MV-4-11 (cell line): ENCODE measurements at places on chromosomes 2 and 18.
A peak's percentile ranks its signal among the peaks of the same experiment; 100 is the strongest.

DNA sequence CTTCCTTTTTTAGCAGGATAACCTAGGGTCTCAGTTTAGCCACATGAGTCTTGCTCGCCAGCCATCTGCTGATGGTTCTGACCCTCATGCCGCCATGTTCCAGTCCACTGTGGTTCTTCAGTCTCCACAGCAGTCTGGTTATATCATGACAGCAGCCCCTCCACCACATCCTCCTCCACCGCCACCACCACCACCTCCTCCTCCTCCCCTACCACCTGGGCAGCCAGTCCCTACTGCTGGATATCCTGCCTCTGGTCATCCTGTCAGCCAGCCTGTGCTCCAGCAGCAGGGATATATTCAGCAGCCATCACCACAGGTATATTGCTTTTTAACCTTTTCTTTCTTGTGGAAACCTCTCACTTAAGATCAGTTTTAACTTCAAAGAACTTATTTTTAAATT lies 89.9 kb upstream of the UBXN4 start:
- DNase-seq, result no peak

DNA sequence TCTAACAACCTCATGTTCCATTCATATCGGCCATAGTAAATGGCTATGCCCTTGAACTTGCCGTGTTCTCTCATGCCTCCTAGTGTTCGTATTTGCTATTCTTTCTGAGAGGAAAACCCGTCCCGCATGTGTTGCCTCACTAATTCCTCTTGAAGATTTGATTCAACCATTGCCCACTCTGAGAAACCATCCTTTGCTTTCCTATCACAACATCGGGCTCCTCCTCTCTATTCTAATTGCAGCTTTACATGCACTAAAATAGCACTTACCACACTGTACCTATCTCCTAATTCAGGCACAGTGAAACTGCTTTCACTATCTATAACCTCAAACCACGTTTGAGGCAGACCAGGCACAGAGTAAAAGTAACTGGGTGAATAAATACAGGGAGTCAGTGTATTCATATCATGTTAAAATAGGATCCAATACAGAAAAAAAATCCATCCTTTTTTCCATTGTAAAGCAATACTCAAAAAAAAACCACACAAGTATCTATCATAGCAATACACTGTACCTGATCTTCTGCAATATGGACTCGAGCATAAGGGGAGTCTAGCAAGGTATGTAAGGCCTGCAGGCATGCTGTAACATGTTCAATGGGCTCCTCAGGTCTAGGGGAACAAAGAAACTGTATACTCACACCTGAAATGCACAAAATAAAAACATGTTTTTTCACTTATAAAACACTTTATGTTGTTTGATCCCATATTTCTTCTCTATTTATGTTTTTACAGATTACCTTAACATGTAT lies 39.0 kb upstream of the STRN start:
- peak; percentile 7 for DNase-seq

- DNase-seq, result no peak
These were observed 69.8 kb downstream of the TSN start for GRCh38 chr2:121825003-121825950.

DNA sequence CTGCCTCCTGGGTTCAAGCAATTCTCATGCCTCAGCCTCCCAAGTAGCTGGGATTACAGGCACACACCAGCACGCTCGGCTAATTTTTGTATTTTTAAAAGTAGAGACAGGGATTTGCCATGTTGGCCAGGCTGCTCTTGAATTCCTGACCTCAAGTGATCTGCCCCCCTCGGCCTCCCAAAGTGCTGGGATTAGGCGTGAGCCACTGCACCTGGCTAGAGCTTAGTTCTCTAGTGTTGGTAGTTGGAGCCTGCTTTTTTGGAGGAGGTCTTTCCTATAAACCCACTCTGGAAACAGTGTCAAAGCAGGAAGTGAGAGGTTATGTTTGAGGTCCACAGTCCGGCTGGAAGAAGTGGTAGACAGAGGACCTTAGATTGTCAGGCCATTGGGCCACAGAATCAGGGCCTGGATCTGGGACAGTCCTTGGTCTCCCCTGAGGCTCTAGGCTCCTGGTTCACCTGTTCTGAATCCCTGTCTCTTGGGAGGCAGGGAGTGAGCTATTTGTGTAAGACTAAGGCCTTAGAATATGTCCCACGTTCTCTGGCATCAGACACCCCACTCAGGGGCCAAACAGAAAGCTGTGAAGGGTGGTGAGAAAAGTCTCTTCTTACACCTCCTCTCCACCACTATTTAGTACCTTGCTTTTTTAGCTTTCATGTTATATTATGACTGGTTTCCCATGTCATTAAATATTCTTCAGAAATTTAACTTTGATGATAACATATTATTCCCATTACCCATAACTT lies 34.5 kb downstream of the PCBP1 start:
- no peak for DNase-seq

DNA sequence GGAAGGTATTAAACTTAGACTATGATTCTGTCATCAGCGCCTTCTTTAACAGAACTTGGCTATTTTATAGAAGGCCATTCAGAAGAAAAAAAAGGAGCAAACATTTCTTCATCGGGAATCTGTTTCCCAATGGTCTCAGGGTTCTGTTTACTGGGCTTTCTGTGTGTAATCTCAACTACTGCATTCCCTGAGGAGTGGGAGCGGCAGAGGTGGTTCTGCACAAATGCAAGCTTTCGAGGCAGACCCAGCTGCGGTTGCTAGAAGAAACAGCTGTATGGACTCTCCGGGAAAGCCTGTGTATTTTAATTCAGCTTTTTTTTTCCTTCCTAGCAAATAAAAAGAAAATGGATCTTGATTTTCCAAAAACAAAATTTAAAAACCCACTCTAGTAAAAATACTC lies 250.7 kb downstream of the NAPG start:
- no peak for DNase-seq
